ENCODE measurements at places on chromosomes 2 and 18.

DNA sequence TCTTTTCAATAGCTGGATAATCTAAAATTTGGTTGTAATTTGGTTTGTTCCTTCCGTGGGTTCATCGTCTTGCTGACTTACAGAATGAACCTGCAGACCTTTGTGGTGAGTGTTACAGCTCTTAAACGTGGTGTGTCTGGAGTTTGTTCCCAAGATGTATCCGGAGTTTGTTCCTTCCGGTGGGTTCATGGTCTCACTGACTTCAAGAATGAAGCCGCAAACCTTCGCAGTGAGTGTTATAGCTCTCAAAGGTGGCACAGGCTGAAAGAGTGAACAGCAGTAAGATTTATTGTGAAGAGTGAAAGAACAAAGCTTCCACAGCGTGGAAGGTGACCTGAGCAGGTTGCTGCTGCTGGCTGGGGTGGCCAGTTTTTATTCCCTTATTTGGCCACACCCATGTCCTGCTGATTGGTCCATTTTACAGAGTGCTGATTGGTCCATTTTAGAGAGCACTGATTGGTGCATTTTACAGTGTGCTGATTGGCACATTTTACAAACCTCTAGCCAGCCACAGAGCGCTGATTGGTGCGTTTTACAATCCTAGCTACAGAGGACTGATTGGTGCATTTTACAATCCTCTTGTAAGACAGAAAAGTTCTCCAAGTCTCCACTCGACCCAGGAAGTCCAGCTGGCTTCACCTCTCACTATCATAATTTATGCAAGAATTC is 16.6 kb downstream of the RALB start:
- no peak for DNase-seq

DNA sequence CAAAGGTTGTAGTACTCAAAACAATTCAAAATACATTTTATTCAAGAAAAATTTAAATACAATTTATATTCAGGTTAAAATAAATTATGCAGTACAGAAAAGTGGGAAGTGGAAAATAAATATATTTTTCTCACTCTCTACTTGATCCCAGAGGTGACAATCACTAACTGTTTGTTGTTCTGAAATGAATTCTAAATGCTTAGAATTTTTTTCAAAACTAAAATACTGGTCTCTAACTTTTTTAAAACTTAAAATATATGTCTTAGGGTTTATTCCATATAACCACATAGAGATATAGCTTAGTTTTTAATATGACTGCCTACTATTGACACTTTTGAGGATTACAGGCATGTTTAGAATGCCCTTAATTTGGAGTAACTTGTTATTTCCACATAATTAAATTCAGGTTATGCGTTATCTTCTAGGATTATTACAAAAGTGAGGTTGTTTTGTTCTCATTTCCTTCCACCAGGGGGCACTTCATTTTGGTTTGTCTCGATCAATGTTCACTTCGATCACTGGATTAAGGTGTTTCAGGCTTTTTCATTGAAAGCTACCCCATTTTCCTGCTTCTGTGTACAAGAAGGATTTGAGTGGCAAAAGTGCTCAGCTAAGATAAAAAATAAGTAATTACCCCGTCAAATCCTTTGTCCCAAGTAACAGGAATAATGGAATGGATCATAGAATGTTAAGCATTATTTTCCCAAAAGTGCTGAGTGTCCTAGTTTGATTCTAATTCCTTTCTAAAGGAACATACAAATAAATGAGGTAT is 27.1 kb upstream of the TFPI start:
- no peak for DNase-seq

GRCh38 chr2:240702640-240703011 is 11.0 kb downstream of the AQP12A start:
- no peak for DNase-seq

GRCh38 chr2:73983322-73984202 is 1.1 kb upstream of the TET3 start:
- peak; percentile 21 for DNase-seq

- DNase-seq: no peak
Observed at GRCh38 chr18:49072524-49072934, 121.8 kb upstream of the SMAD7 start.

GRCh38 chr2:195542067-195542466 is 115.0 kb upstream of the SLC39A10 start:
- DNase-seq: no peak

DNA sequence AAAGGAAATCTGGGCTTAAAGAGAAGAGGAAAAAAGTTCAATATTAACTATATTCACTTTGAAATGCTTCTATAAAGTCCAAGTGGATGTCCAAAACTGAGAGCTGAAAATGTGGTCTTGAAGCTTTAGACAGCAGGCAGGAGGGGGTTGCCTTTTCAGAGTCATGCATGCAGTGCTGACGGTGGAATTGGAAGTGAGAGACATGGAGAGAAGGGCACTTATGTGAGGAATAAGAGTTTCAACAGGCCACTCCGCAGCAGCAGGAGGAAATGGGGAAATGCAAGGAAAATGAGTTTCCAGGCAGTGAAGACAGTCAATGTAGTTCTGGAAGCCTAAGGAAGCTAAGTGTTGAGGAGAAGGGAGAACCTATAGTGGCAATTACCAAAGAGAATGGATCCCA is 33.0 kb upstream of the LRRC30 start:
- DNase-seq: no peak

- no peak for DNase-seq
Observed at GRCh38 chr2:179059026-179059700, 9.2 kb upstream of the CCDC141 start.

GRCh38 chr2:238655198-238655860 is 192.6 kb upstream of the TWIST2 start:
- DNase-seq: no peak

GRCh38 chr2:233449081-233449901 is 95.0 kb downstream of the DGKD start:
- no peak for DNase-seq

DNA sequence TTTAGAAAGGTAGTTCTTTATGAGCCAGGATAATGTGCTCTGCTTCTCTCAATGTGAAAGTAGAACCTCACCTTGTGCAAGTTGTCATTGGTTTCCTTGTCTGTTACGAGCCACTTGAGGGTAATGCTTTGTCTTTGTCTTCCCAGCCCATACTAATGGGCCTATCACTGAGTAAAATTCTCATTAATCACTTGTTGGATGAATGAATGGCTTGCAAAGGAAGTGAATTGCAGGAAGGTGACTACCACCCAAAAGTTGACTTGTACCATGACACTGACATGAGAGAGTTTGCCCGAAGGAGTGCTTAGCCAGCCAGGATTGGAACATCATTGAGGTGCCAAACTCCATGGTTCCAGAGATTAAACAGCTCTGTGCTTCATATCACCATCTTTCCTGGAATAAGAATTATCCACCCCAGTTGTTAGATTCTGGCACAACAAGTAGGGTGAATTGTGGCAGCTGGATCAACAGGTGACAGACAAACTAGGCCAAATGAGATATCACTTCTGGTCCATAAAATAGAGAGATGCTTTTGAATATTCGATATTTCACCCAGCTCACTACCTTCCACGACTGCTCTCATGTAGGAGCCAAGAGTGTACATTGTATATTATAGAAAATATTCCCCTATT is 20.5 kb upstream of the CD28 start:
- DNase-seq: no peak

- DNase-seq: no peak
Observed at GRCh38 chr2:85057226-85057962, 75.8 kb upstream of the TCF7L1 start.

DNA sequence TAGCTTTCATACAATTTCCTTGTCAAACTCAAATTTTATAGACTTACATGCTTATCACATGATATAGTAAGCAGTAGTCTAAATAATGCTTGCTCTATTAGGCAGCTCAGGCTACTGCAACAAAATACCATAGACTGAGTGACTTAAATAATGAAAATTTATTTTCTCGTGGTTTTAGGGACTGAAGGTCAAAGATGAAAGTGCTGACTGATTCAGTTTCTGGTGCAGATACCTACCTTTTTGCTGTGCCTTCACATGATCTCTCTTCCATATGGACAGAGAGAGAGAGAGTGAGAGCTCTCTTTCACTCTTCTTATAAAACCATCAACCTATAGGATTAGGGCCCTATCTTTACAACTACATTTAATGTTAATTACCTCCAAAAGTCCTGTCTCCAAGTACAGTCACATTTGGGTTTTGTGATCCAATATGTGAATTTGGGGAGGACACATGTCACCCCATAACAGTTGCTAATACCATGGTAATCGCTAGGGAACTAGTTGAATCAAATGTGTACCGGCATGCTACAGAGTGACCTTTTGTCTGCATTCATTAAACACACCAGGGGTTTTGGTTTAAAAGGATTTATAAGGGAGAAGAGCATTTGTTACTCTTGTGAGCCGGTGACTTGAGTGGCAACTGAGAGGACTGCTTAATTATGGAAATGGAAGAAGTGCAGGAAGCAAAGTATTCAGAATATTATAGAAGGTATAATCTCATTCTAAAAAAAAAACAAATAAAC is 723.4 kb upstream of the LRRTM4 start:
- no peak for DNase-seq

DNA sequence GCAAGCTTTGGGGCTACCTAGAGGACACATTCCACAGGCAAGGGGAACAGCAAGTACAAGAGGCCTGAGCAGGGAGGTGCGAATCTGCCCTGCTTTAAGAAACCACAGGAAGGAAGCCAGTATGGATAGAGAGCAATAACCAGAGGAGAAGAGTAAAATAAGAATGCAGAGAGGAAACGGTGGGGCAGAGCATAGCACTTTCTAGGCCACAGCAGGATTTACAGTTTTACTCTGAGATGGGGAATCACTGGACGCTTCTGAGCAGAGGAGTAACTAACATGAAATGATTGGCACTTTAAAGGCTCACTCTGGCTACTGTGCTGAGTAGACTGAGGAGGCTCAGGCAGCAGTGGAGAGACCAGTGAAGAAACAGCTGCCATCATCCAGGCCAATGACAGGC is 23.8 kb downstream of the AAK1 start:
- DNase-seq: no peak

DNA sequence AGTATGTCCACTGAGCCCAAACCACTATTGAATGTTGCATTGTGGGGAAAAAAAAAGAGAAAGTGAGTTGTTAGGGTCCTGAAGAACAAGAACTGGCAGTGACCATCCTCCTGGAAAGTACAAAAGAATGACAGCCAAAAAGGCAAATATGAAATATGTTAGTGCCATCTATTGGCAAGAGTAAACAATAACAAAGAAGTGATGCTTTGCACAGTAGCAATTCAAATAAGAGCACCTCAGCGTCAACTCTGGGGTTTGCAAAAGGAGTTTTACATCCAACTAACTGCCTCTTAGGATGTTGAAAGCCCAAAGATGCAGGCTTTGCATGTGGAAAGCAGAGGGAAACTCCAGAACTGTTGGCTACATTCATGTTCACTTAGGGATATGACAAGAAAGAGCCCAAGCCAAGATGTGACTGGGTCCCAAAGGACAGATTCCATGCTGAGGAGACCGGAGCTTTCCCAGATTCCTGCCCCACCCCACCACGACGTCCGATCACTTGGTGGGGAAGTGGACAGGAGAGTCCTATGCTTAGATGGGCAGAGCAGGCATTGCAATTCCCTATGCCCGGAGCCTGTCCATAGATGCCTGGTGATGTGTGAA is 15.6 kb downstream of the TRABD2A start:
- DNase-seq: no peak

DNA sequence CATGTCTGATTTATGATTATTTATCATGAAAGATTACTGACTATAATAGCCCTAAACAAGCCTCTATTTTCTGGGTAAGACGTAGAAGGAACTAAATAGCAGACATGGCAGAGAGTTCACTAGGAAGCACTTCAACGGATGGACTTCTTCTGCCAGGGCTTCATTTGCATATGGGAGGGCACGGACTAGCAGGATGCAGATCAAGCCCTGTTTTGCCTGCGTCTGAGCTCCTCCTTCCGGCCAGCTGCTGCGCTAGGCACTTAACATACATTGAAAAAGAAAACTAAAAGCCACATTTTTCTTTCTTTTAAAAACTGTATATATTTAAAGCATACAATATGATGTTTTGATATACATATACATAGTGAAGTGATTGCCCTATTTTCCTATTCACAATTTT is 340.0 kb upstream of the MEX3C start:
- DNase-seq: no peak

DNA sequence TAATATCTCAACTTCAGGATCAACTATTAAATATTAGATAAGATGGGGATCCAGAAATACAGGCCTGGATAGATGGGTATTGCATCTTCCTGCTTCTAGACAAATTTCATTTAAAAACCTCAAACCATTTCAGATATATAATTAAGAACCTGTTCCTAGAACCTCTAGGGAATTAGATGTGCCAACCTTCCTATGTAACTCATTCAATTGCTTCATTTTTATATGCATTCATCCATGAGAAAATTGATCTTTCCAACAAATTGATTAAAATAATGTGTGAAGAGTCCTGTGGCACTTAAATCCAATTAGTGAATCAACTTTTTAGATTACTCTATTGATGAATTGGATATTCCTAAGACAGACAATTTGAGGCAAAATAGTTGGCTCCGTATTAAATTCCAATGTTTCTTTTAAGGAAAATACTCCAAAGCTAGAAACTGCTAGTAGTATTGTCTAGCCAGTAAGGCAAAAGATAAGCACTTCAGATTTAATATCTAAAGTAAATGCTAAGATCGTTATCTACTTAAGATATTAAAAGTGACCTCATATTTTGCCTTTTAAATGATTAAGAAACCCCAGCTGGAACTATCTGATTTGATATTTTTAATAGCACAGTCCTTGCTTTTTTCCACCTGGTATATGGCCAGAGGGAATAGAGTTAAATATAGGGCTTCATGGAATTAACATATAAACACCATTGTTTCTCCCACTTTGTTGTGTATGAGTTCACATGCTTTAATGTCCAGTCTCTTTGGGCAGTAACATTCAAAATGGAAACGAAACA is 35.8 kb downstream of the DARS1 start:
- DNase-seq: no peak

DNA sequence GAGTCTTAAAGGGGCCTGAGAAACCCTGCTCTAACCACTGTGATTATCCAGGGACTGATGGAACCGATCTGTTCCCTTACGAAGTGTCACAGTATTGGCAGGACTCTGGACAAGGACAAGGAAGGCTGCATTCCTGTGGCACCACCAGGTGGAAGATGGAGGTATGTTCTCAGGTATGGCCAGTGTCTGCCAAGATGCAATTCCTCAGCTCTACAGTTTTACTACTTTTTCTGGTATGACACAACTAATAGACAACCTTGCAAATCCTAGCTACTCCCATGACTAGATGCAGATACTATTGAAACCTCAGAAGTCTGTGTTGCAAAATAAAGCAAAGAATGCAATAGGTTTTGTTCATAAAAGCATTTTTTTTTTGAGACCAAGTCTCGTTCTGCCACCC is 14.6 kb downstream of the RAB31 start:
- DNase-seq: no peak

- DNase-seq: no peak
Observed at GRCh38 chr2:200483729-200484198, 26.1 kb downstream of the KCTD18 start.

DNA sequence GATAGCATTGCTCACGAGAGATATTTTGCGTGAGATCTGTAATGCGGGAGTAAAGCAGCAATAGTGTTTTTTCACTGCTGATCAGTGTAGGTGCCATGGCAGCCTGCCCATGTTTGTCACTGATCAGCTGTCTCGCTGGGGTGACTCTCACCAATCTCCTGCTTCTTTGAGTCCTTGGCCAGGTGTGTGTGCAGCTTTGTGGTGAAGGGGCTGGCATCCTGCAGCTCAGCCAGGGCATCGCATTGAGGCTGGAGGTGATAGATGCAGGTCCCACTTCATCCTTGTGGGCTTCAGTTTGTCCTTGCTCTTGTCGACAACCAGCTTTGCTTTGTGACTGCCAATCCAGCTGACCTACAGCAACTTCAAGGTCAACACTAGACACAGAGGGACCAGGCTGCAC is 258.3 kb upstream of the CXCR4 start:
- DNase-seq: no peak
